Head of caudate nucleus (tissue), 42 donors: ENCODE measurements at places on chromosomes 12 and 14.
A peak's percentile ranks its signal among the peaks of the same experiment; 100 is the strongest.

DNA sequence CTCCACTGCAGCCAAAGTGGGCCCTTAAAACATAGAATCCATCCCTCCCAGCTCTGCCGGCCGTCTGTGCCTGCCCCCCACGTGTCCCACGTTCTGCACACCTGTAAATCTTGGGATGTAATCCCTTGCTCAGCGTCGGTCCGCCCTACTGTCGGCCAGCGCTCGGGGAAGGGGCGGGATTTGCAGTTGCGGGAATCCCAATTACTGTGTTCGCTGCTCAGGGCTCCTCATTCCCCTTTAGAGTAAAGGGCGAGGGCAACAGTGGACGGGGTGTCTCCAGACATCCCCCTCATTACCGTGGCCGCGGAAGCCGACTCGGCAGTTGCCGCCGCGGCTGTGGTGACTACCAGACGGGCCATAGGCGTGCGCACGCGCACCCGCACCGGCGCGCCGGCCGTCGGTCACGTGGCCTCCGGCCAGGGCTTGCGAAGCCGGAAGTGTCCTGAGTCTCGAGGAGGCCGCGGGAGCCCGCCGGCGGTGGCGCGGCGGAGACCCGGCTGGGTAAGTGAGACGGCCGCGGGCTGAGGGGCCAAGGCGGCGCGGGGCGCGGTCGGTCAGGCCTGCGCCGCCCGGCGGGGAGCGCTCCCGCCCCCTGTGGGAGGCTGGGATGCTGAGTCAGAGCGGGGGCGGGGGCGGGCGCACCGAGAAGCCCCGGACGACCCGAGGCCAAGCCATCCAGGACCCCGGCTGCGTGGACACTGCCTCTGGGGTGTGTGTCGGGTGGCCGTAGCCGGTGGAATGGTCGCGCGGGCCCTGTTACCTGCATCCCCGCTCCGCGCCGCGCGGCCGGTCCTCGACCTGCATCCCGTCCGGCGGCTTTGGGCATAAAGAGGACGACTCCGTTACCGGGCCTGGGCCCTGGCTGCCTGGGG lies at the start of gene TBK1:
TSS of gene TBK1 (plus strand) at position 434 of the 872 bp plus-strand sequence. CDS start 3,751 bp downstream, outside the sequence.
- peak; percentile 94 for DNase-seq

GRCh38 chr14:105153331-105153731 lies 15.2 kb downstream of the JAG2 start:
- DNase-seq, result no peak

GRCh38 chr12:57066245-57066644 lies 12.3 kb downstream of the NEMP1 start:
- no peak for DNase-seq

DNA sequence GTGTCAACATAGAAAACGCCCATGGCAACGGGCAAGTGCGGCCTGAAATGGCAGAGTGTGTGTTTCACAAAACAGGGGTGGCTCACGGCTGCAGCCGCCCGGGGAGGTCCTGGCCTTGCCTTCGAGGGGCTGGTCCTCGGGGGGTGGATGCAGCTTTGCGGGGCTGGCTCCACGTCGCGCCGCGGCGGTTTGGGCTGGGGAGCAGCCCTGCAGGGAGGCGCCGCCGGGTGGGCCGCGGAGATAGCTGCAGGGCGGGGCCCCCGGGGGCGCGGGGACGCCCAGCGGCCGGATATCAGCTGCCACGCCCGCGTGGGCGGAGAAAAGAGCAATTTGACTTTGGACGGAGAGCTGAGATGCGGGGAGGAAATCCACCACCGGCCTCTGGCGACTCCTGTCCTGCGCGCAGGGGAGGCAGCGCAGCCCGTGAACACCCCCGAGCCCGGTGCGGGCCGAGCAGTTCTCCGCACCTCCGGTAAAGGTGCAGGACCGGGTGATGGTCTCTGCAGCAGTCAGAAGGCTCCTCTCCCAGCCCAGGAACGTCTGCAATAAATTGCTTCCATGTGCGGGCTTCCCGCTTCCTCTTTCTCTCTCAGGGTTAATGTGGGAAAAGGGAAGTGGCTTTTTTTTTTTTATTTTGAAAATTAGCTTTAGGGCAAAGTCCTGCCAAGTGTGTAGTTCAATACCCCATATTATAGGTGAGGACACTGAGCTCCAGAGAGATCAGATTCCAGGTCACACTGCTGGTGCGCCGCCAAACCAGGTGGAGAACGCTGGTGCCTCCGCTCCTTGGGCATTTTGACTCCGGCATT lies 110.5 kb downstream of the ARF6 start:
- peak; percentile 22 for DNase-seq

DNA sequence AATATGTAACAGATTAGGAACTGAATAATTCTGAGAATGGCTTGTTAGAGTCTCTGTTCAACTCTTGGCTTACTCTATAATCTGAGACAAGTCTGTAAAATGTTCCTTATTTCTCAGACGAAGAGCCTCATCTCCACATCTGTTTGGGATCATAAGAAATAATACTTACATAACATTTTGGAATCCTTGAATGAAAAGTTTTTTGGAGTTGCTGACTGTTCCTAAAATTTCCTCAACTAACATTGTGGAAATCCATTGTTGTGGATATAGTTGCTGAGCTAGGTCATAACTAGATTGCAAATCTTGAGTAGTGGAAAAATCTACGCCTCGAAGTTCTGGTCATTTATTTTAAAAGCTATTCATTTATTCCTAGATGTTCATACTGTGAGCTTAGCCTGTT lies 402.9 kb downstream of the ZFP36L1 start:
- DNase-seq, result no peak

DNA sequence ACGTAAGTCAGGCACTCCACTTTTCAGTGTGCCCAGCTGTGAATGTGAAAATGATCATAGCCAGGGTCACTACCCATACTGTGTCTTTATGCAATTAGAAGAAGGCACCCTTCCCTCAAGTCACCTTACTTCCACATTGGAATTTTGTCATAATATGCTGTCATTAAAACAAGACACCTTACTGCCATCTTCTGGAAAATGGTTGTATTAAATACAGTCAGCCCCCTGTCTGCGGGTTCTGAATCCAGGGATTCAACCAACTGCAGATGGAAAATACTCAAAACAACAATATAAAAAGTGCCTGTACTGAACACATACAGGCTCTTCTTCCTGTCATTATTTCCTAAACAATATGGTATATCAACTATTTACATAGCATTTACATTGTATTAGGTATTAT lies 70.2 kb upstream of the TBX5 start:
- no peak for DNase-seq

DNA sequence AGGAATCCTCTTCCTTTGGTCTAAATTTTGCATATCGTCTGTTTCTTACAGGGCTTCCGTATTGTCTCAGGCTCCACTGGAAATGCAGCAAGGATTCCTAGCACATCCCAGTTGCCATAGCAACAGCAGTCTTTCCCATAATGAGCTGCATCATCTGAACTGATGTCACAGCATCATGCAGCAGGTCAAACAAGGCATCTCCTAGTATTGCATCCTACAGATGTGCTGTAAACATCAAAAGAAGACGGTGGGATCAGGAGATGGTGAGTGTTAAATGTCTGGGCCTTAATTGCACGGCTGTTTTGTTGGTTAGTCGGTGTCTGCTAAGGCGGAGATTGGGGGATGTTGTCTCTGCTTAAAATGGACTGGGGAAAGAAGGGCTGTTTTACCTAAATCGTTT lies at the start of gene AKAP6:
TSS of gene AKAP6 (plus strand) at position 153 of the 400 bp plus-strand sequence. CDS start 104,196 bp downstream, outside the sequence.
- peak; percentile 62 for DNase-seq

GRCh38 chr14:38512236-38512635 lies 256.3 kb upstream of the CLEC14A start:
- DNase-seq, result no peak

GRCh38 chr14:100432652-100433427 lies 109.7 kb downstream of the SLC25A47 start:
- no peak for DNase-seq

DNA sequence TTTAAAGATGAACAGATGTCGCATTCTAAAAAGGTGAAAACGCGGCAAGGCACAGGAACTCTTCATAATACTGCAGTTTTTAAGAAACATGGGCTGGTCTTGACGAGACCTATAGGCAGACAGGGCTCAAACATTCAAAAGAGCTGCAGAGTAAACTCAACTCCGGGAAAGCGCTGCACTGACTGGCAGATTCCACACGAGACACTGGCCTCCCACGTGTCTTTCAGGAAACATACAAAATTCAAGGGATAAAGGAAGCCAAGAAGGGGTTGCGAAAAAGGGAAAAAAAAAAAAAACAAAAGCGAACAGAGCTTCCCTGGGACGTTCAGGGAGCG lies 614 bp upstream of the ARF6 start:
- peak; percentile 74 for DNase-seq

GRCh38 chr12:67539946-67540345 lies 108.6 kb upstream of the DYRK2 start:
- no peak for DNase-seq

DNA sequence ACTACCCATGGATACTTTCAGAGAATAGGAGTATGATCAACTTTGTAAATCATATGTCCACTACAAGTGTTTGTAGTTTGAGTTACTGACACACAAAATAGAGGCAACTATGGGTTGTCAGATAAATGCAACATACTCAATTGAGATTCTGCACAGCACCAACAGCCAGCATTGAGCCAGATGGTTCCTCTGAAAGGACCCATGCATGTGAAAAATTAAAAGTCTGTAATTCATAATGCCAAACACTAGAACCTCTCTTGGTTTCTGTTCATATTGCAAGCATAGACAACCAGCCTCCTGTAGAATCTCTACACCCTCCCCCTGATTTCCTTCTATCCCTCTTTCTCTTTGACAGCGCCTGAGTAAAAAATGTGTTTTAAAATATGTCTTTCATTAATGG lies 831.0 kb downstream of the C12orf50 start:
- no peak for DNase-seq

- no peak for DNase-seq
Measured at GRCh38 chr12:59066445-59066844, 146.1 kb upstream of the LRIG3 start.

GRCh38 chr12:125473501-125473900 lies 408.3 kb downstream of the AACS start:
- DNase-seq, result no peak

- DNase-seq, result no peak
Measured at GRCh38 chr14:36316131-36316530, 4.3 kb downstream of the MBIP start.

- no peak for DNase-seq
Measured at GRCh38 chr14:77151918-77152588, 10.5 kb upstream of the ZDHHC22 start.
